ENCODE measurements at places on chromosomes 1 and 21.

- DNase-seq = no peak
Observed at GRCh38 chr1:51982161-51982560, 8.3 kb downstream of the RAB3B start.

DNA sequence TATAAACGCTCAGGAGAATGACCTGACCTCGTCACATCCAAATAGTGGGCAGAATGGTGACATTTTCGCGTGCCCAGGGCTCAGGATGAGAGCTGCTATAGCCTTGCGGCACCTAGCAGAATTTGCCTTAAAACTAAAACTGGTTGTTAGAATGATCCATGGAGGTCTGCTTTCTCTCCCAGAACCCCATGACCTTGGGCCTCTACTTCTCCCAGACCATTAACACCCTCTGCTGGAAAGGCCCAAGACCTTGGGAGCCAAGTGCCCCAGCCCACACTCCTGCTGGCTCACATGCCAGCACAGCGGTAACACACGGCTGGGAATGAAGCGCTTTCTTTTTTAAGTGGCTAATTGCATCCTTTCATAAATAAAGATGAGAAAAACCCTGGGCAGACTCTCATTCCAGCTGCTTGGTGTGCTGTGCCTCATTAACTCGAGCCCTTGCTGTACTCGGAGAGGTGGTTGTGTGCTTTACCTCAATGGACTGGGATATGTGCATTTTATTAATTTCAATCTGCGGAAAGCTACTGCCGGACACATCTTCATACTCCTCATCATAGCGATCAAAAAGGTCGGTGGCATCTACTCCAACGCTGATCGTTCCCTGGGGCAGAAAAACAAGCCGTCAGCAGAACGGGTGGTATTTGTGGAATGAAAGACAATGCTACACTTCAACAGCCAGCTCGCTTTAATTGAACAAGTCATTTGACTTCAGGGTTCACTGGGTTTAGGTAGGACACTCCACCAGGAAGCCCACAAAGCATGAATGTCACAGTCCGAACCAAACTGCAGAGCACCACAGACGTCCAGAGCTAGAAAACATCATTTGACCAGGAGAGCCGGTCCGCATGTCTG lies 29.0 kb downstream of the THAP3 start:
- DNase-seq = no peak

DNA sequence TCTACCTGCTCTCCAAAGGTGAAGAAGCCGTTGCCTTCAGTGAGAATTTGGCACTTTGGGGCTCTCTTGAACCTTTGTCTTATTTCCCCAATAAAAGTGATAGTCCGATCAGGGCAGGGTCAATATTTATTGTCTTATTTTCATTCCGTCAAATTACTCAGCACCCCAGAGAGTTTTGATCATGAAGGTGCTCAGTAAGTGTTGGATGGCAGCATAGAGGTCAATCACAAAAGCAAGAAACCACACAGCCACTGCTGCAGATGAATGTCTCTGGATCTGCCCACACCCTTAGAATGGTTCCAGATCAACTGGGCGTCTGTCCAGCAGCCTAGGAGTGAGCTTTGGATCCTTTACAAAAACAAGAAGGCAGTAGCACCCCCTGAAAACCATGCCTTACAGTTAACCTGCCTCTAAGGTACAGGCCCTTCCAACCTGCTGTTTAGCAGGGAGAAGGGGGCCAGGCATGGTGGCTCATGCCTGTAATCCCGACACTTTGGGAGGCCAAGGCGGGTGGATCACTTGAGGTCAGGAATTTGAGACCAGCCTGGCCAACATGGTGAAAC lies 97.3 kb downstream of the PSMG1 start:
- DNase-seq = no peak

DNA sequence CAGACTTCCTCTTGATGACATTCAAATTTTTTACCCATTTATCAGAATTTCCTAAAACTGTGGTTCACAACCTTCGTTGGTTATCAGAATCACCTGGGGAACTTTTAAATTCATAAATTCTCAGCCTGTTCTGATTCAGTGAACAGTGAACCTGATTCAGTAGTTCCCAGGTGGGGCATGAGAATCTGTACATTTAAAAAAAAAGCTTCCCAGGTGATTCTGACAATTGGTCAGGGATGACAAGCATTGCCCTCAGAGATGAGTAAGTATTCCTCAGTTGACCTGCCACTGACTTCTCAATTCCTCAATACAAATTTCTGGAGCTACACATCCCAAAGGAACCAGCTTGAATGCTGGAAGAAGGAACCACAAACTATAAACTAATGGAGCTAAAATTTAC lies 23.5 kb upstream of the CR2 start:
- DNase-seq = no peak

GRCh38 chr1:226125097-226125630 lies 61.4 kb downstream of the ACBD3 start:
- peak; percentile 75 for DNase-seq

DNA sequence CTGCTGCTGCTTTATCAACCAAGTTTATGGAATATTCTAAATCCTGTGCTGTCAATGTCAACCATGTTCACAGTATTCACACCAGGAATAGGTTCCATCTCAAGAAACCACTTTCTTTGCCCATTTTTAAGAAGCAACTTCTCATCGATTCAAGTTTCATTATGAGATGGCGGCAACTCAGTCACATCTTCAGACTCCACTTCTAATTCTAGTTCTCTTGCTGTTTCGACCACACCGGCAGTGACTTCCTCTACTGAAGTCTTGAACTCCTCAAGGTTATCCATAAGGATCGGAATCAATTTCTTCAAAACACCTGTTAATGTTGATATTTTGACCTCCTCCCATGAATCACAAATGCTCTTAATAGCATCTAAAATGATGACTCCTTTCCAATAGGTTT lies 39.7 kb upstream of the IFNLR1 start:
- no peak for DNase-seq

DNA sequence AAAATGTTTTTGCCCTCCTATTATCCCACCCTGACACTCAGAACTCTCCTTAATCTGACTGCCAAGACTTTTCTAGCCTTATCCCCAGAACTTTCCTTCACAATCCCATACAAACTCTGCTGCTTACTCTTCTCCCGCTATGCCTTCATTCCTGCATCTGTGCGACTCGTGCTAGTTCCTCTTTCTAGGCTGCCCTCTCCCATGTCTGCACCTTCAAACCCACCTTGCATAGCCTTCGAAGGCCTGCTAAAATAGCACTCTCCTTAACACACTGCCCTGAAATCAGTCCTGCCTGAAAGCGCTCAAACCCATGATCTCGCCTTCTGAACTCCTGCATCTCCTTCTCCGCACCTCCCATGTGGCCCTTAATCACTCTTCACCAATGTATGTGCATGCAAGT lies 2.5 kb upstream of the NCF2 start:
- DNase-seq = no peak

DNA sequence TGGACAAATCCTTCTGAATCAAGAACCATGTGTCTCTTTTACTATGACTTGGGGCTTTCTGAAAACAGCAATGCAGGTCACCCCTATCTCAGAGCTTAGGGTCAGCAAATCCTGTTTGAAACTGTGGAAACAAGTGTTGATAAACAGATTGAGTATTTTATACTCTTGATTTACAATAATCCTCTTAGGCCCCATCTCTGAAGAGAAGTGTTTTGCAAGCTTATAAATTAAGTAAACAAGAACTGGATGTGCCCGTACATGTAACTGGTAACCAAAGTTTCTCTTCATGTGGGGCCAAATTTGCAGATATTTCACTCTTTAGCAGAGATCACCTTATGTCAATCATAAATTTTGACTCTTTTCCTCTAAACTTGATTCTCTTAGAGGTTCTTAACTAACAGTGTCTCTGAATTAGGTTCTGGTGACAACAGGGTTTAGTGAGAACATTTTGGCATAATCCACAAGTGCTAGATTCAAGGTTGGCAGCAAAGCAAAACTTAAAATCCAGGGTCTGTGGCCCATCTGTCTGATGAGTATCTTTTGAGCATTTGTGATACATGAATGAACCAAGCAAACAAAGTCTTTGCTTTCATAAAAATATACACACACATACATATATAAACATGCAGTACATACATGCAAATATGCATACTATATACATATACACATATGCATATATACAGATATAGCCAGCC lies 183.0 kb upstream of the HOOK1 start:
- DNase-seq = no peak

GRCh38 chr1:91617285-91617765 lies 116.7 kb downstream of the CDC7 start:
- peak; percentile 8 for DNase-seq

GRCh38 chr1:51644020-51644419 lies 27.1 kb downstream of the OSBPL9 start:
- no peak for DNase-seq

Measured in ELR (cell line).